Renal pelvis (tissue), 12 donors: ENCODE measurements at places on chromosomes 2 and 18. TPM values are rescaled to one million over a fixed set of nuclear protein-coding genes. Genes with fewer than 3 reads are reported as not detected.

Gene TLX2
- 0.13 TPM for polyA plus RNA-seq

Gene ZNF2
- polyA plus RNA-seq: 8.6 TPM

Gene MPP4
- polyA plus RNA-seq: 0.43 TPM

Gene RGPD3
- polyA plus RNA-seq: 0.21 TPM

Gene PGAP1
- 26.7 TPM for polyA plus RNA-seq

Gene SCYGR5
- polyA plus RNA-seq: not detected

Gene MARCO
- not detected for polyA plus RNA-seq

Gene ZSCAN30
- polyA plus RNA-seq: 63.7 TPM

Gene CREG2
- 0.55 TPM for polyA plus RNA-seq

Gene NRP2
- 67.4 TPM for polyA plus RNA-seq

Gene TNFRSF11A
- 2.8 TPM for polyA plus RNA-seq

Gene NPHP1
- 13.4 TPM for polyA plus RNA-seq

Gene RAD51AP2
- 0.12 TPM for polyA plus RNA-seq

Gene KYNU
- 6.3 TPM for polyA plus RNA-seq

Gene ZBTB14
- polyA plus RNA-seq: 21.1 TPM

Gene NEU2
- polyA plus RNA-seq: not detected

Gene C1GALT1C1L
- 2.8 TPM for polyA plus RNA-seq

Gene COMMD1
- polyA plus RNA-seq: 69.2 TPM

Gene DCDC2C
- polyA plus RNA-seq: not detected

Gene THOC1
- polyA plus RNA-seq: 123 TPM

Gene GCC2
- polyA plus RNA-seq: 68.4 TPM

Gene PASK
- polyA plus RNA-seq: 26.7 TPM

Gene DNAJC5G
- 2.6 TPM for polyA plus RNA-seq

Gene RAMP1
- 5.5 TPM for polyA plus RNA-seq

Gene HNRNPA3
- 592 TPM for polyA plus RNA-seq

Gene DQX1
- 0.21 TPM for polyA plus RNA-seq

Gene MYO7B
- polyA plus RNA-seq: 24.0 TPM

Gene KCNE4
- polyA plus RNA-seq: 15.3 TPM

Gene ANKRD29
- polyA plus RNA-seq: 0.58 TPM

Gene REEP1
- 3.5 TPM for polyA plus RNA-seq

Gene HOXD4
- 53.4 TPM for polyA plus RNA-seq

Gene RAB6C
- polyA plus RNA-seq: 0.52 TPM

Gene FAM228A
- polyA plus RNA-seq: 0.84 TPM

Gene EVX2
- polyA plus RNA-seq: not detected
